Stimulated activated CD4-positive, alpha-beta T cell treated with anti-CD3 and anti-CD28 coated beads, Interleukin-4, amount 100 ng/mL, for 24 hours (primary cell): ENCODE measurements at places on chromosomes 7 and 10.

DNA sequence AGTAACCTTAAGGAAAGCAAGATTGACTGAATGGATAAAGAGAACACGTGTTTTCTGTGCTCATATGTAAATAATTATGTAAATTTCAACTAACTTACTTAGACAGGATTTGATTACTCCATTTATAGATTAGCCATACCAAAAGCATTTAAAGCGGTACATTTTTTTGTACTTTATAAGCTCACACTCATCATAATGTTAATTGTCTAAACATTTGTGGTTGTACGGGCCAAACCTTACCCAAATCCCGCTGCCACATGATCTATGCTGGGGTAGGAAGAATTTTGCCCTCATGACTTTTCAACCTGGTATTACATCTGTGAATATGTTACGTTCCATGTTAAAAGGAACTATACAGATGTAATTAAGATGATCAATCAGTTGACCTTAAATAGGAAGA, 29.1 kb downstream of the MKX start:
- DNase-seq: no peak

GRCh38 chr10:119115926-119116325, 12.0 kb downstream of the DENND10 start:
- no peak for DNase-seq

DNA sequence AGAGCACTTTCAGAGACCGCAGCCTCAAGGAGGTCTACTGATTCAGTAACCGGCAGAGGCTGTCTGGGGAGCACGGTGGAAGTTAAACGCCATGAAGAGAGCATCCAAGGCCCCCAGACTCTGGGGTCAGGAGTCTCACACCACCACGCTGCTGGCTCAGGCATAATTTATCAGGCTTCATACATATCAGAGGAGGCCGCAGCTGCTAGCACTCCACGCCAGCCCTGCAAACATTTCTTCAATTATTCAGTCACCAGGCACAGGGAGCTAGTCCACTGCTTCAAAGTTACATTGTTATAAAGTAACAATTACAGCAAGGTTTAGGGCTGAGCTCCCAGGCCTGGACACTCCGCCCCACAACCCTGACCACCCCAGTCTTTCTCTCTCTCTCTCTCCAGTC, 97.8 kb downstream of the PAXIP1 start:
- DNase-seq: no peak

DNA sequence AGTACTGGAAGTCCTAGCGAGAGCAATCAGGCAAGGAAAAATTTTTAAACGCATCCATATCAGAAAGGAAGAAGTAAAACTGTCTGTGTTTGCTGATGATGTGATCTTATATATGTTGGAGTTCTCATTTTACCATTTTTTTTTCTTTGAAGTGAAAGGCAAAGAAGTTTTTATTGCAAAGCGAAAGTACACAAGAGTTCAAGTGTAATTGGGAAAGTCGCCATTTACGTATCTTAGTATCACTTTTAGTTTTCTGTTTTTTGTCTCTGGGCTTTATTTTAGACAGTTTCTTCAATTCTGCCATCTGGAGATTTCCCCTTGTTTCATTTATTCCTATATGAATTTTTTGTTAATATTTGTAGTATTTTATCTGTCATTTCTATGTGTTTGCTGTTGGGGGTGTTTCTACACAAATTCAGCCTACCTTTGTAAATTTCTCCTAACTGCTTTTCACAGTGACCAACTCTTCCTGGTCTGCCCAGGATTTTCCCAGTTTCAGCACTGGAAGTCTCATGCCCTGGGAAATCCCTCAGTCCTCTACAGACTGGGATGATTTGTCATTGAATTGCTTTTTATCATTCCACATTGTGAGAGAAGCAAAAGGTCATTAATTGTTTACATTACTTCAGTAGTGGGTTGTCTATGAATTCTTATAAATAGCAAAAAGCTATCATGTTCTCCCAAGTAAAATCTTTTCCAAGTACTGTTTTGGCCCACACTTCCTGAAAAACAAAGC, 23.2 kb downstream of the BET1 start:
- DNase-seq: no peak

GRCh38 chr7:137949416-137950262, 52.2 kb downstream of the CREB3L2 start:
- DNase-seq: no peak

DNA sequence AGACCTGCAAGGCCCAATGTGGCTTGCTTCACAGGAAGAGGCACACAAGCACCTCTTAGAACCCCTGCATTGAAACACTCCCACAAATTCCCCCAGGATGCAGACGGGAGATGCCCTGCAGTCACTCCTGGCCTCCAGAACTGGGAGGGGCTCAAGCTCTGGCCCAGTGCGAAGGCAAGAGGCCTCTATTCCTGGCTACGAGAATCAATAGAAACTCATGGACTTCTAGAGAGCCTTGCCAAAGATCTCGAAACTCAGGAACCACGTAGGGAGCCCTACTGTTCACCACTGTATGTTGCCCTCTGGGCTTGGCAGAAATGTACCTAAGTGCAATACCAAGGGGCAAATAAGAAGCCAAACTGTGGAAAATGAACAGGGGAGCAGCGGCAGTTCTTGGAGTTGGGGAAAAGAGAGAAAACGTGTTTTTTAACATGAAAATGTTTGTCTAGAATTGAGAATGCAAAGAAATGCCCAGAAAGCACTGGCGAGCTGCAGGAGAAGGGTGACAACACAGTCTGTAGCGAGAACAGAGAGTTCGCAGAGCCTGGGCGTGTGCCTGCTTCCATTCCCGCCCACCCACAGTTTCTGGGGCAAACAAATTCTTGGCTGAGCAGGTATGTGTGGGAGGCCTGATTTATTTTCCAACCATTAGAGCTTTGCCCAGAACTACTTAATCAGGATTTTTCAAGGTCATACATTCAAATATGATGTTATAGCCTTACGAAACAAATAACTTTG, 260.5 kb upstream of the KLF14 start:
- peak; percentile 55 for DNase-seq

DNA sequence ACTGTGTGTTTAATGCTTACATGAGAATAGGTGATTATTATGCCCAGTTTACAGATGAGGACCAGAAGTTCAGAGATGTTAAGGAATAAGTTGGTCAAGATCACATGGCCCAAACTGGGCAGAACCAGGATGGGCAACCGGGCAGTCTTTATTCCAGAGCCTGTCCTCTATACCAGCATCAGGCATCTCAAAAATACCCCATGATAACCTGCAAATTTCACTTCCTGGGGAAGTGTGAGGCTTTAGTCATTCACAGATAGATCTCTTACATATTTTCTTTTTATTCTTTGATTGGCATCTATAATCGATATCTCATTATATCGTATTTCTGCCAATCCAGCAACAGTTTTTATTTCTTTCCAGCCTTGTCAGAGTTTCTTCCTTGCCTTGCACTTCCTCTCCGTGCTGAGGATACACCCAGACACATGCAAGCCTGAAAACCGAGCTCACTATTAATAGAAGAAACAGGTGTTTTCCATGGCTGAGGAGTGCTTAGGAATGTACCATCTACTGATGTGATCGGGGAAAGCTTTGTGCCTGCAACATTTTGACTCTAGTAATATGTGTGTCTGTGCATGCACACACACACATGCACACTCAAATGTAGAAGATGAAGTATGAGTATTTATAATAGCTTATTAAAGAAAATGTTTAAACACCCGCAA, 82.4 kb downstream of the CREM start:
- no peak for DNase-seq

- DNase-seq: no peak
These were observed 34.9 kb downstream of the TAX1BP1 start for GRCh38 chr7:27774717-27775328.

GRCh38 chr10:100482834-100483185, 20.0 kb downstream of the WNT8B start:
- DNase-seq: no peak

- DNase-seq: no peak
These were observed 974.0 kb upstream of the GHITM start for GRCh38 chr10:83165265-83165664.

DNA sequence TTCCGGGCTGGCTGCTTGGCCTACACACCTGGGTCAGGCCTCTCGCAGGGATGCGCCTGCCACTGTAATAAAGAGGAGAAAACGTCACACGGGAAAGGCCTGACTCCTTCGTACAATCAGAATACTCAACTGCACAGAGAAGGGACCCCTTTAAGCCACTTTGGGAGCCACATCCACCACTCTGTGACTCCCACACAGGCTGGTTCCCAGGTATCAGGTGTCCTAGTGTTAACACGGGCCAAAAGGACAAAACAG, 5.8 kb upstream of the ZNF736 start:
- DNase-seq: peak; percentile 9

GRCh38 chr7:12609561-12609960, 39.0 kb downstream of the SCIN start:
- no peak for DNase-seq

- no peak for DNase-seq
These were observed 32.7 kb downstream of the LGI1 start for GRCh38 chr10:93790439-93790838.

- no peak for DNase-seq
These were observed 146.9 kb downstream of the SND1 start for GRCh38 chr7:127798769-127799372.

DNA sequence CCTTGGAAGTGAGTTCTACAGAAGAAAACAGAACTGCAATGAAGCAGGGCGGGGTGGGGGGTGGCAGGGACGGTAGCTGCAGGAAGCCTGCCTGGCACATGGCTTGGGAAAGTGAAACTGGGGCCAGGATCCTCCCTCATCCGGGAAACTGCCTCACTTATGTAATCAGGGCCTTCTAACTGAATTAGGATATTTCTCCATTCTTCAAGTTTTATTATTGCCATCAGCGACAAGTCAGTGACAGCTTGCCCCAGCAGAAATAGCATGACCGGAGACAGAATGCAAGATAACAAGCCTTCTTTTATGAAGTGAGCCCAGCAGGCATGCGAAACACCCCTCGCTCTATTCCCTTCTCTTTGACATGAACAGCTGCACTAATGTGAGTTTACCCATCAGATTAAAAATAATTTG, 77.5 kb upstream of the CACUL1 start:
- no peak for DNase-seq
